ENCODE measurements at places on chromosomes 7 and 10. TPM values are rescaled to one million over a fixed set of nuclear protein-coding genes. Genes with fewer than 3 reads are reported as not detected.

GRCh38 chr10:116809483-116810119 lies 39.7 kb upstream of the ENO4 start:
- H3K4me1 ChIP-seq: no peaks in the 10 kb centered on the region
- H3K27me3 ChIP-seq: no peaks in the 10 kb centered on the region
- H3K4me3 ChIP-seq: no peak overlapping the region
- no peak for DNase-seq
- no peak overlapping the region for H3K27ac ChIP-seq

- no peak for DNase-seq
- H3K4me1 ChIP-seq: no peaks in the 10 kb centered on the region
- no peak overlapping the region for H3K27ac ChIP-seq
- H3K4me3 ChIP-seq: no peak overlapping the region
- peaks cover 7% of the 10 kb centered on the region for H3K27me3 ChIP-seq
Measured at GRCh38 chr10:113924186-113924585, 69.7 kb downstream of the NHLRC2 start.

GRCh38 chr10:8006274-8006999 lies 48.1 kb upstream of the GATA3 start:
- no peaks in the 10 kb centered on the region for H3K27me3 ChIP-seq
- no peak overlapping the region for H3K27ac ChIP-seq
- H3K4me1 ChIP-seq: no peaks in the 10 kb centered on the region
- H3K36me3 ChIP-seq: peaks cover 34% of the 10 kb centered on the region

GRCh38 chr7:2126621-2127020 lies 106.1 kb downstream of the MAD1L1 start:
- DNase-seq: no peak
- no peaks in the 10 kb centered on the region for H3K36me3 ChIP-seq
- no peak overlapping the region for H3K27ac ChIP-seq
- no peaks in the 10 kb centered on the region for H3K27me3 ChIP-seq
- H3K4me3 ChIP-seq: no peak overlapping the region

DNA sequence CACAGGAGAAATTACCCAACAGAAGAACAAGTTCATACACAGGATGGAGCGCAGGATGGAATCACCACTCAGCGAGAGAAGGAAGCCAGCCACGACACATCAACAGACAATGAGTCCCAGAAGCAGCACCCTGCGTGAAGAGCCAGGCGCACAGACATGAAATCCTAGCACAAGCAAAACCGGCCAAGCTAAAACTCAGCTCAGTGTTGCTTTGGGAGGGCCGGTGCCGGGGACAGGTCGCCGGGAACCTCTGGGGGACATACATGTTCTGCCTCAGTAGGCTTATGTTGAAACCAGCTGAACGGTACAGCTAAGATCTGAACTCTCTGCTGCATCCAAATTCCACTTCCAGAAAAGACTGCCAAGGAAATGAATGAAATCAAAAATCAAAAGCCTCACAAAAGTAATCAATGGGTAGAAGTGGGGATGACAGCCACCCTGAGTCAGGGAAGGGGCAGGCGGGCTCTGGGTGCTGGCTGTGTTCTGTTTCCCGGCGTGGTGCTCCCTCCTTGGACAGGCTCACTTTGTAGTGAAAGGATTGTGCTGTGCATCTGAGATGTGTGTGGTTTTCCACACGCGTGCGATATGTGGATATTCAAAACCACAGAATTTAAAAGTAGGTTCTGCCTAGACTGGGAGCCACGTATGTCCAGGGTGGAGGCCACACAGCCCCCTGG lies 114.7 kb downstream of the PDGFA start:
- H3K27ac ChIP-seq: no peak overlapping the region
- no peaks in the 10 kb centered on the region for H3K36me3 ChIP-seq
- H3K27me3 ChIP-seq: no peaks in the 10 kb centered on the region
- no peak overlapping the region for H3K4me3 ChIP-seq
- no peak for DNase-seq

DNA sequence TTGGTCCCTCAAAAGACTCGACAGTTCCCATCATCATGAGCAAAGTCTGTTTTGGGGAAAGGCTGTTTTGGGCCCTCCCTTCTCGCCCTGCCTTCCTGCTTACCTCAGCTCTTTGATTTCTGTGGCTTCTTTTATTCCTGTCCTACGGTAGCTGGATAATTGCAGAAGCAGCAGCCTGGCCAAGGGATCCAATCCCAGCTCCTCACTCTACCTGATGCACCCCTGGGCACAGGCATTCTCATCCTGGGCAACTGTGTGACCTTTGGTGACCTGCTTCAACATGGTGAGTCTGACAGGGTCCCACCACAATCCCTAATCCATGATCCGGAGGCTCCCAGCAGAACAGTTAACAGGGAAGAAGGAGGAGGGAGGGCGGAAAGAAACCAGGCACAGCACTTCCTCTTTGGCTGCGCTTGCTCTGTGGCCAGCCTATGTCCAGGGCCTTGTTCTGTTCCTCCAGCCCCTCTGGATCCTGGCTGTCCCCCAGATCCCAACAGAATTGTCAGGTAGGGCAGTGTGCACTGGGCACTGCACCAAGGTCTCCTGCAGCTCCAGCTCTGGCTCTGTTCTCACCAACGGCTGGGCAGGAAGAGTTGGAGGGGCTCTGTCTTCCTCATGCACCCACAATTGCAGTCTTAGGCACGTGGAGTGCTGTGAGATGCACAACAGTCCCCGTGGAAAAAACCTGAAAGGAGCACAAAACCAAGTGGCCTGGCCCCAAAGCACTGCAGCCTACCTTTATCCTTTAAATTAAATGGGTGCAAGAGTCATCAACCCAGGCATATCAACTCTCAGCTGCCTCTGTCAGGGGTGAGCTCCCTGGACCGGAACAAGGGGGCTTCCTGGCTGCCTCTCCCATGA lies 144.4 kb downstream of the PTPN20 start:
- no peaks in the 10 kb centered on the region for H3K36me3 ChIP-seq
- DNase-seq: no peak
- no peaks in the 10 kb centered on the region for H3K27me3 ChIP-seq
- H3K27ac ChIP-seq: no peak overlapping the region

DNA sequence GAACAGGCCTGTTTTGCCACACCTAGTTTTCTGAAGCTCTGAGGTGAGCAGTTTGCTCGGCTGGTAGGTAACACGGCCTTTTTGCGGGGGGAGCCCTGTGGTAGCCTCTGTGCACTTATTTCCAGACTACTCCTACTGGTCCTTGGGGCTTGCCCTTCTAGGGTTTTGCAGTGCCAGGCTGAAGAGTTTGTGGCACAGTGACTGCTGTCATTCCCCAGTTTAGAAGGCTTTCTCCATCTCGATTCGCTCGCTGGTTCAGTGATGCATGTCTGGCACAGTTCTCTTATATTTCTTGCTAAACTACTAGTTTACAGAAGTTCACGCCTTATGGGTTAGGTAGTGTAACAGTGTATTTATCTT lies 711 bp downstream of the KIF20B start:
- H3K4me1 ChIP-seq: peaks cover 41% of the 10 kb centered on the region
- peak overlapping the region; percentile 94 for H3K4me3 ChIP-seq
- H3K27me3 ChIP-seq: no peaks in the 10 kb centered on the region
- peak overlapping the region; percentile 93 for H3K27ac ChIP-seq

GRCh38 chr10:102619281-102619981 lies 24.8 kb upstream of the TRIM8 start:
- no peak for DNase-seq
- H3K4me1 ChIP-seq: peaks cover 14% of the 10 kb centered on the region
- H3K4me3 ChIP-seq: no peak overlapping the region
- no peak overlapping the region for H3K27ac ChIP-seq

GRCh38 chr10:97737770-97738265 lies 890 bp downstream of the ZFYVE27 start:
- H3K4me3 ChIP-seq: peak overlapping the region; percentile 95
- H3K27ac ChIP-seq: peak overlapping the region; percentile 92

Gene RTKN2
- polyA plus RNA-seq: 38.0 TPM

Gene PTPN20
- polyA plus RNA-seq: 0.69 TPM

Gene ZNF680
- polyA plus RNA-seq: 7.8 TPM

Gene LEP
- polyA plus RNA-seq: not detected
